ENCODE measurements at places on chromosomes 5 and 9. TPM values are rescaled to one million over a fixed set of nuclear protein-coding genes. Genes with fewer than 3 reads are reported as not detected.

- DNase-seq, result no peak
These were observed 104.1 kb upstream of the ZNF462 start for GRCh38 chr9:106758911-106759310.

The TLE1 gene
- polyA plus RNA-seq, result 33.0 TPM

The CNTFR gene
- polyA plus RNA-seq, result 1.8 TPM

DNA sequence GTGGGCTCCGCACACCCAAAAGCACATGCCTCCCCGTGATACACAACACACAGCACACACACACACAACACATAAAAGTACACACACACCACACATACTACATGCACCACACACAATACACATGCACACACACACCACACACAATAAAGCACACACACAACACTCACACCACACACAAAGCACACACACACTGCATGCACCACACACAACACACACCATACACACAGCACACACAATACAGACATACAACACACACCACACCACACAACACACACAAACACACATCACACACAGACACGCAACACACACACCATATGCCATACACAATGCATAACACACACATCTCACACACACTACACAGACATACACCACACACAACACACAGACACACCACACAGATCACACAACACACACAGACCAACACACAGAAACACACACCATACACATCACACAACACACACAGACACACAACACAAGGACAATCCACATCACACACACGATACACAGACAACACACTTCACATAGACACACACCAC is 3.4 kb upstream of the CCDC187 start:
- no peak for DNase-seq

The ACOT12 gene
- 0.19 TPM for polyA plus RNA-seq

DNA sequence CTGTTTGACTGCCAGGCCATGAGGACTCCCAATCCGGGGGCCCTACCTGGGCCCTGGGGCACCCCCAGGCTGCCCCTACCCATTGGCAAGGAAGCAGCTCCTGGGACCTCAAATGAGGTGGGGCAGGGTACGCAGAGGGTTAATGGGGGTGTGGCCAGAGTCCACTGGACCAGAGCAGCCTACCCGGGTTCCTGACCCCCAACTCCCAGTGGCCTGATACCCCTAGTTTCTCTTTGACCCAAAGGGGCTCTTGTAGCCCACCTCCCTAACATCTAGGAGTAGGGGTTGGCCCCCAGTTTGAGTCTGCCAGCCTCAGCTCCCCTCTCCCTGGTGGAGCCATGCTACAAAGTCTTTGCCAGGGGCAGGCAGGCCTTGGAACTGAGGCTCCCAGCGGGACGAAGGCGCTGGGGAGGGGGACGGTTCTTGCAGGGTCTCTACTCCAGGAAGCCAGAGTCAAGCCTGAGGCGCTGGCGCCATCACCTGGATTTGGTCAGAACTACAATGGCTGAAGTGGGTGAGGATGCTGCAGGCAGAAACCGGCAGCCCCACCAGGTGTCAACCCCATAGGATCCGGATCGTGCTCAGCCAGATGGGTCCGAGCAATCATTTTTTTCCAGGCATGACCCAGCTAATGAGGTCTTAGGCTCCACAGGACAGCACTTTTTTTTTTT is 8.4 kb upstream of the CERCAM start:
- peak; percentile 87 for DNase-seq

The PCDHGA4 gene
- 2.2 TPM for polyA plus RNA-seq

The RORB gene
- 0.47 TPM for polyA plus RNA-seq

The TCF7 gene
- polyA plus RNA-seq, result 2.3 TPM

GRCh38 chr5:27473307-27474046 is 435.1 kb upstream of the CDH9 start:
- no peak for DNase-seq

GRCh38 chr5:180291234-180291940 is 496 bp downstream of the MAPK9 start:
- DNase-seq, result no peak

DNA sequence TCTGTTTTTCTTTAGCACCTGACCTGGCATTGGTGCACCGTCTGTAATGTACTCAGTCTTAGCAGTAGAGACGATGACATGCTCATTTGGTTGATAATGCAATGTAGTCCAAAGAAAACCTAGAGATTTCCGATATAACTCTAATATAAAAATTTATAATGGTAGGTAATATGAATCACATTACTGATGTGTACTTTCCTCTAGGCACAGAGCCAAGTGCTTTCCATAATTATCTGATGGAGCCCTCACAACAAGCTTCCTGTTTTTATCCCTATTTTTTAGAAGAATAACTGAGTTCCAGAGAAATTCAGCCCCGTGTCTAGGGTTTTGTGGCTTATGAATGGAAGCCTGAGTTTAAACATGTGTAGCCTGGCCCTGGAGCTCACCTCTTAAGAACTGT is 53.7 kb downstream of the KDM4C start:
- DNase-seq, result peak; percentile 47

GRCh38 chr9:4116723-4117460 is 183.0 kb downstream of the GLIS3 start:
- DNase-seq, result no peak

- no peak for DNase-seq
These were observed 81.6 kb upstream of the PITX1 start for GRCh38 chr5:135115591-135115990.

The SURF2 gene
- 46.8 TPM for polyA plus RNA-seq

DNA sequence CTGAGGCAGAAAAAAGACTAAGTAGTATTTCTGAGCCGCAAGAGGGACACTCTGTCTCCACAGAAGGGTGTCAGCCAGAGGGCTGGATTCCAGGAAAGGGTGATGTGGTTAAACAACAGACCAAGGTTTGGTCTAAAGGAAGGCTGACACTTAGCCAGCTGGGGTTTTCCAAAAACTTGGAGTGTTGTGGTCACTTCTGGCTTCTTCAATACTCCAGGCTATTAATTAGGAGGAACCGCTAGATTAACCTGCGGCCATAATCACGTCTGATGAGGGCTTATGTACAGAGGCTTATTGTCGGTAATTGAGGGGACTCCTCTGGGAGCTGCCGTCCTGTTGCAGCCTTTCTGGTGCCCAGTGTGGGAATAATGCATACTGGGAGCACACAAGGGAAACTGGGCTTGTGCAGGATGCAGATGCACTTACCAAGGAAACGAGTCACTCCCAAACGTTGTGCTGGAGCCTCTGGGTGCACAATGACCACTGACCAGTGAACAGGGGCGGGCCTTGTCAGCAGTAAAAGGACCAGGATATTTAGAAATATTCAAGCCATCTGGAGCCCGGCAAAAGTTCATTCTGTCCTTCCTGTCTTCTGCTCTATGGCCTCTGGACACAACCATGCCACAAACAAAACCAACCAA is 70.2 kb upstream of the TUT7 start:
- DNase-seq, result no peak

- no peak for DNase-seq
These were observed 80.2 kb upstream of the ZNF169 start for GRCh38 chr9:94178927-94179326.

DNA sequence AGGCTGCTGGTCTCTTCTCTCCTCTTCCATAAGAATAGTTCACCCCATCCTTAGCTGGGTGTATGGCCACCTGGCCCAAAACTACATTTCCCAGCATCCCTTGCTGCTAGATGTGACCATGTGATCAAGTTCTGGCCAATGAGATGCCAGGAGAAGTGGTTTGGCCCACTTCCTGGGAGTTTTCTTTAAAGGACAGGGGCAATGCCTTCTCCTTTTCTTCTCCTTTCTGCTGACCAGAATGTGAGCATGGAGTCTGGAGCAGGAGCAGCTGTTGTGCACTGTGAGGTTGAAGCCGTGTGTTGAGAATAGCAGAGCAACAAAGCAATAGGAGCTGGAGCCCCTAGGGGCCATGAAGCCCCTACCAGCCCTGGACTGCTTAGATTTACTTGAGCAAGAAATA is 36.8 kb downstream of the C9orf50 start:
- peak; percentile 85 for DNase-seq

GRCh38 chr5:142072488-142072887 is 36.1 kb upstream of the NDFIP1 start:
- DNase-seq, result no peak

- no peak for DNase-seq
These were observed 3.2 kb downstream of the MROH2B start for GRCh38 chr5:41067714-41068568.

The C9orf72 gene
- 6.1 TPM for polyA plus RNA-seq

GRCh38 chr9:20701060-20701459 is 17.0 kb downstream of the FOCAD start:
- no peak for DNase-seq

The SETD9 gene
- 12.2 TPM for polyA plus RNA-seq

GRCh38 chr5:144800169-144800568 is 629.5 kb downstream of the KCTD16 start:
- no peak for DNase-seq

The IFNA2 gene
- not detected for polyA plus RNA-seq

The ASPN gene
- 1.7 TPM for polyA plus RNA-seq

The LPAR1 gene
- 9.4 TPM for polyA plus RNA-seq

The SGCD gene
- 0.94 TPM for polyA plus RNA-seq

DNA sequence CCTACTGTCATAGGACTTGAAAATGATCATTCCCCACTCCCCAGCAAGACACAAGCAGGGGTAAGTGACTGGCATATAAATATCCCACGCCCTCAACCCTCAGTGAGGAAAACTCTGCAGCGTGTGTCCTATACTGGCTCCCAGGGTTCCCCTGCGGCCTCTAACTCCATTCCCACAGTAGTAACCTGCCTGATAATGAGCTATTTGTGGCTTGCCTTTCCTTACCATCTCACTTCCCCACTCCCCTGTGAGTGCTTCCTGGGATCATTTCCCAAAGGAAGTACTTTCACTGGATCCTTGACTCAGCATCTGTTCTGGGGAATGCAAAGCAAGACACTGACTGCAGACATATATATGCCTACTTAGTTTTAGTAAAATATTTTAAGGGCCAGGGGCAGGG is 14.3 kb downstream of the CDC14B start:
- no peak for DNase-seq

DNA sequence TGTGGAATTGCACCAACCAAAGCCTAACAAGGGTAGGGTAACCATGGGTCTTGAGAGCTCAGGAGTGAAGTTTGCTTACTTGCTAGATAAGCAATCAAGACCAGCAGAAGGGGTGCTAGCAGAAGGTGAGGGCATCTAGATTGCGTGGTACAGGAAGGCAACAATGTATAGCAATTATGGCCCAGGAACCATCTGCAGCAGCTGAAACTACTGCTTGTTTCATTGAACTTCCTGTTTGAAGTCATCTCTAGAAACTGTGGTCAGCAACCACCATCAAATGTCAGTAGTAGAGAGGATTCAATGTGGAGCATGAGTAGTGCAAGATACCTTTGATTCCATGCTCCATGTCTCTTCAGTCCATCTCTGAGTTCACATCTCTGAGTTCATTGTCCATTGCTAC is 462.1 kb upstream of the GRAMD2B start:
- no peak for DNase-seq

- DNase-seq, result no peak
These were observed 80.1 kb downstream of the MTREX start for GRCh38 chr5:55387865-55388264.

GRCh38 chr9:121640491-121641223 is 10.8 kb upstream of the DAB2IP start:
- DNase-seq, result no peak

GRCh38 chr9:13278023-13278367 is 1.5 kb downstream of the MPDZ start:
- no peak for DNase-seq

The RLN2 gene
- polyA plus RNA-seq, result 0.50 TPM

GRCh38 chr5:61625681-61626621 is 293.9 kb downstream of the ZSWIM6 start:
- no peak for DNase-seq

The MED7 gene
- 8.1 TPM for polyA plus RNA-seq

The ZNF354C gene
- 1.5 TPM for polyA plus RNA-seq

All from SK-N-SH (cell line).